ENCODE measurements at places on chromosomes 2 and 18. TPM values are rescaled to one million over a fixed set of nuclear protein-coding genes. Genes with fewer than 3 reads are reported as not detected.

TMBIM1 gene
- 23.3 TPM for total RNA-seq

SP9 gene
- not detected for total RNA-seq

DNA sequence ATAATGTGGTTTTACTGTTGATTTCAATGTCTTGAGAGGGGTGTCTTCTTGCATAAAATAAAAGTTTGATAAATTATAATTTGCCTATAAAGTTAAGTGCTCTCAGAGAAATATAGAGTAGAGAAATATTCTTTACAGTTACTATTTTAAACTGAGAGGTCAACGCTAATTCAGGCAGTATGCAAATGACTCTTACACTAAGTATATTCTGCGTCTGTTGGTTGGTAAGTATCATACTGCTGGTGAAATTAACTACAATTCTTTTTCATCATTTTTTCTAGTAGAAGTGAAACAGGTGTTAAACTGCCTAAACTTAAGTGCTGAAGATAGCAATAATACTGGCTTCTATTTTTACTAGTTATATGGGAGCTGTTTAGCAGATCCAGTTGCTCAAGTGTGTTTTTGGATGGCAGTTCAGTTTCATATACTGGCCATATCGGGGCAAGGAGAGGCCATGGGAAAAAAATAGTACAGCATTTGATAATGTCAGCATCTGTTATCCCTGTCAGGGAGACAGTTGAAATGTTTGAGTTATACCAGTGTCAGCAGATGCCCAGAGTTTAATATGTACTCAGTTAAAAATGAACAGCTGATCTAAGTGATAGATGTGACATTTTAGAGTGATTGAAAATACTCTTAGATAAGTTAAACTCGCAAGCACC is 86.2 kb downstream of the MIB1 start:
- peak; percentile 55 for DNase-seq
- peak overlapping the region; percentile 48 for H3K27ac ChIP-seq
- peaks cover 6% of the 10 kb centered on the region for H3K36me3 ChIP-seq
- peaks cover 62% of the 10 kb centered on the region for H3K4me1 ChIP-seq
- no peaks in the 10 kb centered on the region for H3K27me3 ChIP-seq
- peak overlapping the region; percentile 28 for H3K4me3 ChIP-seq

- no peak for DNase-seq
- H3K36me3 ChIP-seq: no peaks in the 10 kb centered on the region
- 0 out of 2 replicates have a peak, but pooled peaks cover 2% of the 10 kb centered on the region for H3K27me3 ChIP-seq
- H3K4me3 ChIP-seq: no peak overlapping the region
- H3K27ac ChIP-seq: no peak overlapping the region
These were observed 79.5 kb downstream of the SLC8A1 start for GRCh38 chr2:40372283-40372985.

TUBA3E gene
- total RNA-seq: not detected

DNA sequence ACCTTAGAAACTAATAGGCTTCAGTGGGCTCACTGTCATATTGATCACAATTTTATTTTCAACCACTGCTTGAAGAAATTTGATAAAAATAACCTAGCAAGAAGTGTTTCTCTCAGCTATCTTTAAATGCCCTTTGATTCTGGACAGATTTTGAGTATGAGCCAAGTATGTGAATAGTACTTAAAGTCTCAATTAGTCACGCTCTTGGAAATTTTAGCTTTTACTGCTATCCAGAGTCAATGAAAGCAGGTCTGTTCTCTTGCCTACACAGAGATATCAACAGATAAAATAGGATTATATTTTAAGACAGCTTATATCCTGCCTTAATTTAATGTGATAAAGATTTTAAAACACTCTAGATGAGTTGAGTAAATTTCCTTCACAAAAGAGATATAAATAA is 337.3 kb downstream of the CBLN2 start:
- no peaks in the 10 kb centered on the region for H3K36me3 ChIP-seq
- no peak for DNase-seq
- no peak overlapping the region for H3K27ac ChIP-seq
- H3K4me3 ChIP-seq: no peak overlapping the region
- no peaks in the 10 kb centered on the region for H3K4me1 ChIP-seq

DNA sequence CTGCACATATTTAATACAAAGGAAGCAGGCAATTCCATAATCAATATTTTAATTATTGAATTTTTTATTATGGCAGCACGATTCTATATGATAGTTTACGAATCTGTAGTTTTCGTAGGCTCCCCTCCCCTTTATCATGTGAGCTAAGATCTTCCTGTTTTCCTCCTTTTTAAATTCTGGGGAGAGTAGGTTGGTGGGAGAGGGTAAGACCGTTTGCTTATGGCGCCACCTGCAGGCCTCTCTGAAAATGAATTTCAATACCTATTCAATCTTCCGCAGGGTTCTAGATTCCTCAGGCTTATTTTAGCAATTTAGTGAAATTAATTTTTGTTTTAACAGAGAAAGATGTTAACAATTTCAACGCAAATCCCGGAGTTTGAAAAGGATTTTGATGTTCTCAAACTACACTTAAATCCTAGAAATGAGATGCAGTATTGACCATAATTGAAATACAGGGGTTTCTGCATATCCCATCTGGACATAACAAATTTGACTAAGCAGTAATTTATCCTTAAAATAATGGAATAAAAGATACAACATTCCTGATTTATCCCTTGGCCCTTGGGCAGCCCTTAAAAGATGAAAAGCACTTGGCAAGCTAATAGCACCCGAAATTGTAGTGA is 12.8 kb upstream of the GBX2 start:
- H3K4me1 ChIP-seq: no peaks in the 10 kb centered on the region
- no peaks in the 10 kb centered on the region for H3K27me3 ChIP-seq
- no peak overlapping the region for H3K27ac ChIP-seq
- DNase-seq: peak; percentile 75
- no peaks in the 10 kb centered on the region for H3K36me3 ChIP-seq
- no peak overlapping the region for H3K4me3 ChIP-seq

IMMT gene
- total RNA-seq: 75.6 TPM

DNA sequence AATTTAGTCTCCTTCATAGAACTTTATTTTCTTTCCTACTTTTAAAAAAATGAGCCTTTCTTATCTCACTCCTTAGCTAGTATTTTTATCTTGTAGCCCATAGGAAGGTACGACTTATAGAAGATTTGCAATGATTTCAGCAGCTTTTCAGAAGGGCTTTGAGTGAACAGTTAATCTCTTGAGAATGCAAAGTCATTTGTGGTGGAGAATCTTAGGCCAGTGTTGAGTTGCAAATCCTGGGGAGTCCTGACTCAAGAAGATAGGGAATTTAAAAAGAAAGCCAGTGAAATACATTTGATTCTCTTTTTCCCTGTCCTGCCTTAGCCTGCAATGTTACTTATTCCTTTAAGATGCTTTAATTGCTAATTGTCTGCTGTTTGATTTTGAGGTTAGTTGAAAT is 33.6 kb downstream of the LYPD6 start:
- no peaks in the 10 kb centered on the region for H3K27me3 ChIP-seq
- H3K27ac ChIP-seq: no peak overlapping the region
- no peak overlapping the region for H3K4me3 ChIP-seq
- no peaks in the 10 kb centered on the region for H3K36me3 ChIP-seq
- no peak for DNase-seq

DNA sequence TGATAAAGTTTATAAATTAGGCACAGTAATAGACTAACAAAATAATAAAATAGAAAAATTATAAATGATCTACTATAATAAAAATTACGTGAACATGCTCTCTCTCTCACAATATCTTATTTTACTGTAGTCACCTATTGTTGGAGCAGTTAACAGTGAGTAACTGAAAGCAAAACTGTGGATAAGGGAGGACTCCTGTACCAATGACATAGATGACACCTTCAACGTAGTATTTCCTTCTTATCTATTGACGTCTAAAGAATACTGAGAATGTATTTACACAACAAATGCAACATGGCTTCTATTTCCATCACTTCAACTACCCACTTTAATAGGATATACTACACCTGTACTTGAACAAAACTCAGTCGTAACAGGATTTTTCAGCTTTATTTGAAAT is 31.5 kb downstream of the HNRNPLL start:
- H3K4me3 ChIP-seq: no peak overlapping the region
- H3K27ac ChIP-seq: no peak overlapping the region
- no peaks in the 10 kb centered on the region for H3K27me3 ChIP-seq

DNA sequence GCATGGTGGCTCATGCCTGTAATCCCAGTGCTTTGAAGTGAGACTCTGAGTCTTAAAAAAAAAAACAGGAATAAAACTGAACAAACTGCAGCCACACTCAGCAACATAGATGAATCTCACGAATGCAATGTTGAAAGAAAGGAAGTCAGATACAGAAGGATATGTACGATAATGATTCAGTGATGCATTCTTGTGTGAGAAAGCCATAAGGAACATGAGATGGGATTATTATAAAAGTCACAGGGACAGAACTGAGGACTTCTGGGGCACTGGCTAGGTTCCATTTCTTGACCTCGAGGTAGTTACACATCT is 56.9 kb upstream of the SMAD2 start:
- H3K4me1 ChIP-seq: peaks cover 97% of the 10 kb centered on the region
- H3K27me3 ChIP-seq: no peaks in the 10 kb centered on the region
- H3K27ac ChIP-seq: peak overlapping the region; percentile 99
- no peaks in the 10 kb centered on the region for H3K36me3 ChIP-seq
- H3K4me3 ChIP-seq: peak overlapping the region; percentile 36

GRCh38 chr2:68918497-68918896 is 34.2 kb downstream of the GKN2 start:
- no peaks in the 10 kb centered on the region for H3K4me1 ChIP-seq
- no peaks in the 10 kb centered on the region for H3K36me3 ChIP-seq
- H3K4me3 ChIP-seq: no peak overlapping the region
- H3K27me3 ChIP-seq: no peaks in the 10 kb centered on the region
- no peak for DNase-seq

DNA sequence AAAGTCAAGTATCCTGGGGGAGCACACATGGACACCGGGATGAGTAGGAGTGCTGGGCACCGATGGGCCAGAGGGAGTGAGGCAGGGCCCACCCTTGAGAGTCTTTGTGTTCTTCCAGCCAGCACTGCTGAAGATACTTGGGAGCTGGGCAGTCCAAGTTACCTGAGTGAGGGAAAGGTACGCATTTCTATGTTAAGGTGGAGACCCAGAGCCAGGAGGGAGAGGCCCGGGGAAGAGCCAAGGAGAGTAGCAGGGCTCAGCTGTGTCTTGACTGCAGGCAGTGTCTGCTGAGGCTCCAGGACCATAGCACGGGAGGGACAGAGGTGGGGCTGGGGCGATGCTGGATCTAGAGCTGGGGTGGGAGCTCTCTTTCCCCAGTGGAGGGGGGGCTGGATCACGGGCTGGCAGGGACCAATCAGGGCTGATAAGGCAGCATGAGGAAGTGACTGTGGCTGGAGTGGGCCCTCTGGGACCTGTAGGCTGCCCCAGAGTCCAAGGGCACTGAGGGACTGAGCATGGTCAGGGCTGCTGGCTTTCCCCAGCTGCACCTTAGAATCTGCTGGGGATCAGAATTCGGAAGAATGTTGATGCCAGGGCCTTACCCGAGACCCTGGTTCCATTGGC is 289.2 kb downstream of the PHLPP1 start:
- no peaks in the 10 kb centered on the region for H3K36me3 ChIP-seq
- no peak overlapping the region for H3K27ac ChIP-seq
- no peak for DNase-seq
- no peaks in the 10 kb centered on the region for H3K4me1 ChIP-seq
- no peaks in the 10 kb centered on the region for H3K27me3 ChIP-seq

GRCh38 chr2:126796931-126797621 is 101.6 kb upstream of the TEX51 start:
- H3K27ac ChIP-seq: no peak overlapping the region
- no peak for DNase-seq
- no peak overlapping the region for H3K4me3 ChIP-seq
- H3K36me3 ChIP-seq: no peaks in the 10 kb centered on the region
- H3K27me3 ChIP-seq: no peaks in the 10 kb centered on the region
- H3K4me1 ChIP-seq: no peaks in the 10 kb centered on the region

- no peaks in the 10 kb centered on the region for H3K36me3 ChIP-seq
- no peaks in the 10 kb centered on the region for H3K27me3 ChIP-seq
These were observed 48.8 kb upstream of the LPIN2 start for GRCh38 chr18:3061581-3062312.

- H3K27me3 ChIP-seq: no peaks in the 10 kb centered on the region
- no peaks in the 10 kb centered on the region for H3K36me3 ChIP-seq
- no peak for DNase-seq
- H3K4me3 ChIP-seq: no peak overlapping the region
These were observed 56.8 kb upstream of the MSH2 start for GRCh38 chr2:47346107-47346506.

GRCh38 chr2:39218391-39218790 is 25.4 kb downstream of the CDKL4 start:
- no peaks in the 10 kb centered on the region for H3K4me1 ChIP-seq
- no peaks in the 10 kb centered on the region for H3K27me3 ChIP-seq
- H3K4me3 ChIP-seq: no peak overlapping the region
- DNase-seq: no peak
- no peak overlapping the region for H3K27ac ChIP-seq
